ENCODE measurements at places on chromosomes 7 and 10.

DNA sequence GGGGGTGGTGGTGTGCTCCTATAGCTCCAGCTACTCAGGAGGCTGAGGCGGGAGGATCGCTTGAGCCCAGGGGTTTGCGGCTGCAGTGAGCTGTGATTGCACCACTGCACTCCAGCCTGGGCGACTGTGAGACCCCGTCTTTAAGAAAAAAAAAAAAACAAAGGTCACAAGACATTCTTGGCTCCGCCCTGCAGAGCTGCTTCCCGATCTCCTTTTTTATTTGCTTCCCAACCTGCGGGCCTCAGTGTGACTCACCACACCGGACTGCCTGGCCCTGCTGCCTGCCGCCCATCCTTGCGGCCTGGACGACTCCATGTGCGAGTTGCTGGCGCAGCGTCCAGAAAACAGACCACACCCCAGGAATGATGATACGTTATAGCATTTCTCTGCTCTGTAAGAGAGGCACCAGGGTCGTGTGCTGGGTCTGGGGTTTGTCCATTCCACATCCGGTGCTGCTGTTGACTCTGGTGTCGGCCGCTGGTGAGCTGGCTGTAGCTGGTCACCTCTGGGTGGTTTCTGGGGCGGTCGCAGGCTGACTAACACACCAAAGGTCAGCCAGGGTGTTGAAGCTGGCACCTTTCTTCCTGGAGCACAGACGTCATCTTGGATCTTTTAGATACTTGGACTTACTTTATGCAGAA, 123.6 kb downstream of the TCF7L2 start:
- no peak for DNase-seq

- no peak for DNase-seq
Observed at GRCh38 chr10:101956898-101957297, 99.1 kb downstream of the ARMH3 start.

- no peak for DNase-seq
Observed at GRCh38 chr10:29136411-29136810, 152.5 kb upstream of the LYZL1 start.

- DNase-seq: no peak
Observed at GRCh38 chr10:89524279-89524678, 11.1 kb downstream of the SLC16A12 start.

- DNase-seq: no peak
Observed at GRCh38 chr10:17599089-17599488, 18.1 kb downstream of the HACD1 start.

DNA sequence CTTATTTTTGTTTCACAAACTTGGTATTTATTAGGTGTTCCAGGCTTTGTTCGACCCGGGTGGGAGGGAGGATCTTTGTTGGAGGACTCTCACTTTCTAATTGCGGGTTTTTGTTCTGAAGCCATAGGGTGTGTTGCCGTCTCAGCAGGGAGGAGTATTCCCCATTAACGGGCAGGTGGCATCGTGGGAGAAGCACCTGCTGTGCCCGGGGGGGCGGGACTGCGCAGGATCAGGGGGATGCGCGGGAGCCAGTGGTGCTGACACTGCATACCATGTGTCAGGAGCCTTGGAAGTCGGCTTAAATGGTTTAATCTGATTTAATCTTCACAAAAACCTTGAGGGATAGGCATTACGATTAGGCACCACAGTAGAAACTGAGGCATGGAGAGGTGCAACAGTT, 113.0 kb downstream of the MGMT start:
- no peak for DNase-seq

GRCh38 chr7:135215698-135216097, 4.4 kb upstream of the WDR91 start:
- DNase-seq: no peak

- DNase-seq: no peak
Observed at GRCh38 chr10:24645784-24646183, 77.9 kb downstream of the ARHGAP21 start.

GRCh38 chr10:49610114-49610457, at the start of gene SLC18A3:
TSS of gene SLC18A3 (plus strand) at chr10:49610310. CDS start at chr10:49610741, 431 bp downstream.
- DNase-seq: no peak

DNA sequence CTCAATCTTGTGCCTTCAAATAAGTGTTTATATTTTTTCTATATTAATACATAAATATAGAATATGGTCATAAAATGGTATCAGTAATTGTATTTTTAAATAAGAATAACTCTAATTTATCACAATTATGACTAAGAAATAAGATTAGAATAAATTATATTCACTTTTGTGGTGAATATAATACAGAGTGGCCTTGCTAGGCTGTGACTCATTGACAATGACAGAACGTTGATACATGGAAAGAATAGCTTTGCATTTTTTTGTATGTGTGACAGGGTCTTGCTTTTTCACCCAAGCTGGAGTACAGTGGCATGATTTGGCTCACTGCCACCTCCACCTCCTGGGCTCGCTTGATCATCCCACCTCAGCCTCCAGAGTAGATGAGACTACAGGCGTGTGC, 47.8 kb upstream of the PCLO start:
- DNase-seq: no peak

DNA sequence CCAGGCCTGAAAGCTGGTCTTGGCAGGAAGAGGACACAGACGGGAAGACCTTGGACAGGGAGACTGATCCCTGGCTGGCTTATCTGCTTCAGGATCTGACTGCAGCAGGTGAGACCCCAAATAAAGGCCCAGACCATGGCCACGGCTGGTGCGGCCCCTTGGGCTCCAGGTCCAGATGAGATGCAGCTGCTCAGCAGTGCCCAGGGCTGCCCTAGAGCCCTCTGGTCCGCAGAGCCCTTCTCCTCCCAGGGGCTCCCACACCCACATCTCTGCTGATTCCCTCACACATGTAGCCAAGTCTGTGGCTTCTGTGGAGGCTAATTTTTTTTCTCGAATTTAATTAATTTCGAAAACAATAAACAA, 46.3 kb downstream of the VIPR2 start:
- no peak for DNase-seq

- no peak for DNase-seq
Observed at GRCh38 chr10:59803714-59804113, 50.5 kb upstream of the MRLN start.

DNA sequence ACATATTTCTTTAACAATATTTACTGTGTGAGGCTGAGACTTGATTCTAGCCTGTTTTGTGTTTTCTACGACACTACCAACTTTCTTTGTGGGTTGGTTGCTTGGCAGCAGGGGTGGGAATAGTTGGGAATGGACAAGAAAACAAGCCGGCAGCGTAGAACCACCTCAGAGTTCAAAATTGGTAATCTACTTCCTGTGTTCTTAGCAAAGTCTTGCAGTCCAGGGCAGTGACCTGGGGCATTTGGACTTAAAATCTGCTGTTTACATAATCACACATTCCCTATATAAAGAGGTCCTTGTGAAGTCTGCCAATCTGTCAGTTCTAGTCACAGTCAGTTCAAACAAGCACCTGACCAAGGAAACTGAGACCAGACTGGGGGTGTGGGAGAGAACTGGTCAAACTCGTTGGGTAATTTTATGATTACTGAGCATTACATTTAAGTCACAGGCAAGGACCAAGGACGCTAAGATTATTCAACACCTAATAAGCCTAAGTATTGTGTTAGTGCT, 167.9 kb downstream of the CPEB3 start:
- no peak for DNase-seq

DNA sequence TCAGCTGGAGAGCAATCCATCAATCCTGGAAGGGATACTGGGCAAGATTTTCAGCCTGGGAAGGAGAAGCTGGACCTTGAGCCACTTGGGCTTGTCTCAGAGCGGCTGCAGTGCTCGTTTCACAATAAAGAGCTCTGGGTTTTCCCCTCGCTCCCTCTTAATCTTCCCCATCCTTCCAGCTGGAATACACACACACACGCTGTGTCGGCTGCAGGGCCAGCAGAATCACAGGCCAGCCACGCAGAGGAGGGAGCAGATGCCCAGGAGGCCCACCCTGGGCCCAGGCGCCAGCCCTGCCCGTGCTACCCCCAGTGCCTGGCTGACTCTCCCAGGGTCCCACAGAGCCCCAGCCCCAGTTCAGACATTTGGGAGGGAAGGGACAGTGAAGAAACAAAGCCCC, 255.1 kb downstream of the TNS3 start:
- DNase-seq: no peak

DNA sequence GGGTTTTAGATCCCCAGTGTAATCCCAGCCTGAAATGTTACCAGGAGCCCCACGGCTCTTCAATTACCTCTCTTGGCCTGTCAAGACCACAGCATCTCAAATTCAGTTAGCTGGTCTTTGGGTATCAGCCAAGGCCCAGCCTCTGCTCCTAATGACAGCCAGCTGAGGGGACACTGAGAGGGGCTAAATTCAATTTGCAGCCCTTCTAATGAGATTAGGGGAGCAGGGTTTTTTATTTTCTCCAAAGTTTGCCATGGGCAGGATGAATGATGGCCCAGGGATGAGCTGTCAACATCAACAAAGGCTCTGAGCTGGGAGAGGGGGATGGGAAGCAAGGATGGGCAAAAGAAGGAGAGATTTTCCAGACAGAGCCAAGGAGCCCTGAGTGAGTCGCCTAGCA, 116.8 kb upstream of the TBX20 start:
- DNase-seq: no peak

DNA sequence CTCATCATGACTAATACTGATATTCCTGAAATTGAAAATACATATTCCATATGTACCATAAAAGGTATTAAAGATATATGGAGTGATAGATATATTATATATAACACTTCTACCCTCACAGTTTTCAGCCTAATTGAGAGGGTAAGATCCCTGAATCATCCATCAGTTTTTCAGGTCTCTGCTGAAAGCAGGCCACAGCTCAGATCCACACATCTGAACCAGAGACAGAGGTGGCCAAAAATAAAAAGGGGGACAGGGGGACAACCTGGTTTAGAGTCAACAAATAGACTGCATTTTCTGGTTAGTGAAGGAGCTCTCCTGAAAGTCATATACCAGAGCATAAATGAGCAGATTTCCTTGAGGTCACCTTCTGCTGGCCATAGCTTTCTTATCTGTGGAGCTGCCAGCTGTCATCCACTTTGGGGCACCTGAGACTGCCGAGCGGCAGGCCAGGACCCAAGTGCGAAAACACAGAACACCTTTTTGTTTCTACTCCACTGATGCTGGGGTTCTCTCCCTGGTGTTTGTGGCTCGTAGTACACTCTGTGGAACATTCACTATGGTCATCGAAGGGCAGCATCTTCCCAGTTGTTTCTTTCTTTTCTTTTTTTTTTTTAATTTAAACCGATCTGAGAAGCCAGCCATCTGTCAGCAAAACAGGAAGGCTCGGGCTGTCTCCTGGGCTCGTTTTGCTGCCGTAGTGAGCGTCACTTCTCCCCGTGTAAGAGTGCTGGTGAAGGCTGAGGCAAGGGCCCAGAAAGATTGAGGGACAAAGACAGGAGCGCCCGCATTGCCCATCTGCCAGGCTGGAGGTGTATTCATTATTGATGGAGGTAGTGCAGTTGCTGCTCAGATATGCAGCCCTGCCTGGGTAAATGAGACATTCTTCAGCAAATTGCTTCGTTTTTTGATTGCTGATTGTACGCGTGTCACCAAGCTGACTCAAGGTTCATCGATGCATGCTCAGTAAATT, 13.5 kb downstream of the IKZF1 start:
- DNase-seq: no peak

- DNase-seq: no peak
Observed at GRCh38 chr10:116270771-116271592, 2.0 kb downstream of the GFRA1 start.

- DNase-seq: no peak
Observed at GRCh38 chr7:29077176-29077575, 69.2 kb downstream of the CPVL start.

GRCh38 chr10:72729528-72729927, 37.6 kb downstream of the MCU start:
- no peak for DNase-seq

- no peak for DNase-seq
Observed at GRCh38 chr7:150797661-150798060, 2.5 kb downstream of the TMEM176B start.

- DNase-seq: no peak
Observed at GRCh38 chr7:99498546-99498944, 1.5 kb downstream of the ZNF394 start.

DNA sequence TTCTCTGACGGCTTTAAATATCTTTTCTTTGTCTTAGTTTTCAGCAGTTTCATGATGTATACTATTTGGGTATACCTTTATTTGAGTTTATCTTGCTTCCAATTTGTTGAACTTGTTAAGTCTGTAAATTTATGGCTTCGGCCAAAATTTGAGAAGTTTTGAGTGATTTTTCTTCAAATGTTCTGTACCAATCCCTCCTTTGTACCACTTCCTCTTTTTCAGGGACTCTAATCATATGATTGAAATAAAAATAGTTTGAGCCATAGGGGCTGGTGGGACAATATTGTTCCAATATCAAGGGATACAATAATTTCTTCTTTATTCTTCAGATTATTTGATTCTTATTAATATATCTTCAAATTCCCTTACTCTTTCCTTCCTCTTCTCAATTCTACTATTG, 43.1 kb upstream of the CTTNBP2 start:
- no peak for DNase-seq

DNA sequence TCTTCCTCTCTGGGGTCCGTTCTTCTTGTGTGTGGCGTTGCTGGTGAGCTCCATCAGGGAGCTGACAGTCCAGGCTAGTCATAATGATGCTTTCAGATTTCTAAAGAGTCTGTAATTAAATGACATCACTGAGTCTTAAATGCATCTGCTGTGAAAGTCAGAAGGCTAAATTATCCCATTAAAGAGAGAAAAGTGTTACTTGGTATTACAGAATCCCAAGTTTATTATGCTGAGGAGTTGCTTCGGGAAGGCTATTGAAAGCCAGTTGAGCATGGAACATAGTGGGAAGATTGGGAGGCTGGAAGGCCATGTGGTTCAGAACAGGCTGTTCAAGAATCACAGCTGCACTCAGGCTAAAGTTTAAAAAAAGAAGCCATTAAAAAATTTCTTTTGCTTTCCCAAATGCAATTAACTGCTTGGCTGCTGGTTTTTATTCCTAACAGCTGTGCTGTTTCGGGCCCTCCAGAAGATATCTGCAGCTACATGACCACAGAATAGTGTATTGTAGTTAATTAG, 342.6 kb upstream of the LRGUK start:
- no peak for DNase-seq

- DNase-seq: no peak
Observed at GRCh38 chr7:151087245-151088018, 1.2 kb downstream of the AGAP3 start.

DNA sequence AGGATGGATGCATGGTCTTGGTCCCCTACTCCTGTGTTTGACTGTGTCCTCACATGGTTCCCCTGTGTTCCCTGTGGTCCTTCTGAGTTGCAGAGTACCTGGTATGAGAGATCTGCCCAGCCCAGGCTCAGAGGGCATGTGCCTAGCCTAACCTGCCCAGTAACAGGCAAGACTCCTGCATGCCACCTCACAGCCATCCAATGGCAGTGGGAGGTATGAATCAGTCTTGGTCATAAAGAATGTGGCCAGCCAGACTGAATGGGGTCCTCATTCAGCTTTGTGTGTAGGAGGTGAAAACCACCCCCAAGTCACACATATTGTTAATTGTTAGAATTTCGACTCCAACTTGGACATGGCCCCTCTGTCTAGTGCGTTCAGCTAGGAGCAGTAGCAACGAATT, 17.2 kb upstream of the GPR158 start:
- no peak for DNase-seq
